ENCODE measurements at places on chromosomes 4 and X. TPM values are rescaled to one million over a fixed set of nuclear protein-coding genes. Genes with fewer than 3 reads are reported as not detected.

GRCh38 chr4:97911236-97911906, 231.9 kb downstream of the STPG2 start:
- DNase-seq: no peak

DNA sequence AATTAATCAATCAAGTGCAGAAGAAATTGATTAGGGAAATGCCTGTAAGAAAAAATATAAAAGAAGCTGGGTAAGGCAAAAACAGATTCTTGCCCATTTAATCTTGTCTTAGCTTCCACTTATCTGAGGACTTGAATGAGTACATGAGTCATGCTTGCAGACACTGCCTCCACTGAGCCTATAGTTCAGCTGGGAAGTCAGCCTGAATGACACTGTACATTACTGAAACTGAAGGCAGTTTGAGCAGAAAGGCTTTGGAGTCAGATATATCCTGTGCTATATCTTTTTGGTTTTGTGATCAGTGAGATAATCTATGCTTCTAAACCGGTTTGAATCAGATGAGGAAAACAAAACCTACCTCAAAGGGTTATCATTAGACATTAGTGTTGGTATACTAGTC, 61.3 kb downstream of the NUDT11 start:
- no peak for DNase-seq

AREG gene
- 0.55 TPM for total RNA-seq

- DNase-seq: no peak
These were observed 383.4 kb downstream of the FAM133A start for GRCh38 chrX:94057385-94057784.

DNA sequence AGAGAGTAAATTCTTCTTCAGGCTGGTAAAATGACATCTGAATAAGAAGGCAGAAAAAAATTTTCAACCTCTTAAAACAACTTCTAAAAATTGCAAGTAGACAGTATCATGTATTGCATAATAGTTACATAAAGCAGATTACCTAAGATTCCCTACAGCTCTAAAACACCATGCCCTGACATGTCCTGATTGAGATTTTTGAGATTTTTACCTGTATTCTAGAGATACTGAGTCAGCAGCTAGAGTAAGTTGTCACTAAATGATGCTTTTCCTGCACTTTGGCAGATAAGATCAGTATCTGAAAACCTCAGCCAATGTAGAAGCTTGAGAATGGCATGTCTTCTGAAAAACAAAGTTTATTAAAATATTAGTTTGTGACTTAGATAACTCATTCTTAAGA, 713.6 kb downstream of the CCSER1 start:
- no peak for DNase-seq

DNA sequence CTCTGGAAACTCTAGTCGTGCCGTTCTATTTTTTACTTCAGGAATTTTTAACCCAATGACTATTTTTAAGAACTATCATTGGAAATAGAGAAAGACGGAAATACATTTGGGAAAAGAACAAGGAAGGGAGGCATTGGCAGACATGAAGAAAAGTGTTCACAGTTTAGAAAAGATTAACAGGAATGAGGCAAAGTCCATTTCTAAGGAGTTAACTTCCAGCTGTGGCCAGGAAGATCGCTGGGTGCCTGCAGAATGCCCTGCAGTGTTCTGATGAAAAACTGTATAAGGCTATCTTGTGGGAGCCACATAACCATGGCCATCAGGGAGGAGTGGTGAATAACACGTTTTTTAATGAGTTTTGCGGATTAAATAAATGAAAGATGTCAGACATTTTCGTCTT, 150.6 kb upstream of the VCX3A start:
- DNase-seq: no peak

DNA sequence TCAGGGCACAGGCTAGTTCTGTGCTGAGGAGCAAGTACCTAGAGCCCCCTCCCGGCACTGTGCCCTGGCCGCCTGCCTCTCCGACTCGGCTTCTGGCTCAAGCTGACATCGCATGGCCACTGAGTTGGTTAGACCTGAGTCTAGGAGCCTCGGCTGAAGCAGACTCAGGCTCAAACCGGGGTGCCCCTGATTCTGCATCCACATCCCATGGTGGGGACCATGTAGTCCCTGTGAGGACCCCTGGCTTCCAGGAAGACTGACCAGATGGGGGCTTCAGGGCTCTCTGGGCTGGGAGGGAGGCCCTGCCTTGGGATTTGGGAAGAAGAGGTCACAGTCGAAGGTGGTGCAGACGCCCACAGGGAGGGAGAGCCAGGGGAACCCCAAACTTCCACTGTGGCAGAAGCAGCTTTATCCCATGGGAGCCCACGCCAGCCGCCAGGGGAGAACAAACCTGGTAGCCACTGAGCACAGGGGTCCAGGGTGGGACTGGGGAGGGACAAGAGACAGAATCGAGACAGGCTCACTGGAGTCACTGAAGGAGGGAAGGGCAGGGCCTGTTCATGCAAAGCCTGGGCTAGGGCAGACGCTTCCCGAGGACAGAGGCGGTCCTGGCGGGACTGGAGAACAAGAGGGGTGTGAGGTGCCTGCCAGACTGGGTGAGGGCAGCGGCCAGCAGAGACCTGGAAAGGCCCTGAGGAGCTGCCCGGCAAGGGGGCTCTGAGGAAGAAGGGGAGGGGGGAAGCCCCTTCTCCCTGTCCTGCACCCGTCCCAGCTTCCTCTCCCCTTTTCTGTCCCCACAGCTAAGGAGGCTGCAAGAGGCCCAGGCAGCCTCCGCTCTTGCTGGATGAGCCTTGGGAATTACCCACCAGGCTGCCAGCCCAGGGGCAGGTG, 1.1 kb downstream of the PDE6B start:
- DNase-seq: peak; percentile 3

RAB9B gene
- total RNA-seq: 29.3 TPM

GRCh38 chr4:115325836-115326235, 212.4 kb upstream of the NDST4 start:
- DNase-seq: no peak

GRCh38 chr4:112449708-112450107, 66.3 kb downstream of the NEUROG2 start:
- DNase-seq: no peak

MAGEC3 gene
- total RNA-seq: not detected

DNA sequence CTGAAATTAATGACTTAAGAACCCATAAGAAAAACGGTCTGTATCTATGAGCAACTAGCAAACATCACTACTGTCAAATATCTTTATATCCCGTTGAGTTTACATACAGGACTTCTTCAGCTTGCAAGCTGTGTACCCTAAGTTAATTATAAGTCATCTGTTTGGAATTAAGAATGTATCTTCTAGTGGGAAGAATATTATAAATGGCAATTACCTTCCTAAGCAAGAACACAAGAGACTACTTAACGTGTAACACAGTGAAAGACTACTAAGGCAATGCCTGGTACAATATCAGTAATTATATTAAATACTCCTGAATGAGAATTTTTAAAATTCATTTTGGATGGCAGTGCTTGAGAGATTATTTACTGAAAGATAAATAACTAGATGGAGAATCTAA, 58.5 kb downstream of the ADGRA3 start:
- DNase-seq: no peak

GRCh38 chrX:361231-362145, 25.2 kb downstream of the PPP2R3B start:
- DNase-seq: no peak

SLC16A2 gene
- 6.1 TPM for total RNA-seq

DNA sequence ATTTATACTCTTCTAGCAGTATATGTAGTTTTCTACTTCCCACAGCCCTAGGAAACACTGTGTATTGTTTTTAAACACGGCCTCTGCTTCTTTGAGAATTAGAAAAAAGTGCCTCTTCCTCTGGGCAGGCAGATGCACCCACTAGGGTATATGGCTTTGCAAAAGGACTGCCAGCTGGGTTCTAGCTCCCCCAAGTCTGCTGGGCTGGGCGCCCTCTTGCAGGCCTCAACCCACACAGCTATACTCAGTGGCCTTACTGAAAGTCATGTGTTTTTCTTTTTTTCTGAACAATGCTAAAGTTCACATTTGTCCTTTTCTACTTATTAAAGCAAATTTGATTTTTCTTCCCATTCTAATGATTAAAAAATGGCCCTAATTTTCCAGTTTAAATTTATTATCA, 35.5 kb upstream of the BMPR1B start:
- DNase-seq: no peak

GRCh38 chrX:10769696-10770619, 149.6 kb upstream of the MID1 start:
- no peak for DNase-seq

DNA sequence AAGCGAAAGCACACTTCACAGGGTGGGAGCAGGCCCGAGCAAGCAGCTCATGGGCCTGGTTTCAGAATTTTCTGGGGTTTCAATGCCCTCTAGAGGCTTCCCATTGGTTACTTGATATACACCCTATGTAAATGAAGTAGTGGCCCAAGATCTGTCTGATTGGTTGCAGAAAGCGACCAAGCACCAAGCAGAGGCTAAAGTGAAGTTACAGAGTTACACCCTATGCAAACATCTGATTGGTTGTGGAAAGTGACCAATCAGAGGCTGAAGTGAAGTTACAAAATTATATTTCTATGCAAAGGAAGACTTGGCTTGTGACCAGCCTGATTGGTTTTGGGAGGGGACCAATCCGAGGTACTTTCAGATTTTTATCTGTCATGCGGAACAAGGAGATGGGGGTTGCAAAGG, 8.2 kb downstream of the FHIP1A start:
- no peak for DNase-seq

NWD2 gene
- total RNA-seq: not detected

- peak; percentile 21 for DNase-seq
These were observed 10.0 kb upstream of the OPHN1 start for GRCh38 chrX:68443155-68443868.

DNA sequence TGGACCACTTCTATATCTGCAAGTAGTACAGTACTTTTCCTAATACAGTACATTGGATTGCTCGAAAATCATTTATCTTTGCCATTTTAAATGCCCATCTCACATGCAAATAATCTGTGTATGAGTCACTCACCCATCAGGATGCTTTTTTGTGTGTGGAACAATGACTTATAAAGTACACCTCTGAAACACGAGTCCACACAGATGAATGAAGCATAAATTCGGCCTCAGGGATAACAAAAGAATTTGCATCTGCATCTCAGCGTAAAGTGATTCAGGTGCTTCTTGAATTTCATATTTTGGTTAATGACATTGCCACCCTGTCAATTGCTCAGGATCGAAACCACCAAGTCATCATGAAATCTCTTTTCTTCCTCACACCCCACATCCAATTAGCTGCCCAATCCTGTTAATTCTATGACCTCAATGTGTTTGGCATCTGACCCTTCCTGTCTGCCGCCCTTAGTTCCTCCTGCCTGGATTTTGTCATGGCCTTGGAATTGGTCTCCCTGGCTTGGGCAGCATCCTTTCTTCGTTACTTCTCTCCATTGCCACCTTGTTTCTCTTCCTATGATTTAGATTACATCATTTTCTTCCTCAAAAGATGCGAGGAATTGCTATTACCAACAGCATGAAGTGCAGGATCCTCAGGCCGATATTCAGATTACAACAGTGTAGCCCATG, 161.6 kb upstream of the MID1 start:
- no peak for DNase-seq

GRCh38 chr4:176099314-176099713, 33.7 kb downstream of the WDR17 start:
- no peak for DNase-seq

- no peak for DNase-seq
These were observed 7.3 kb upstream of the INTS6L start for GRCh38 chrX:135513130-135513515.

PRDM5 gene
- 12.2 TPM for total RNA-seq

GRCh38 chrX:121639781-121640180, 592.4 kb downstream of the GLUD2 start:
- no peak for DNase-seq

DNA sequence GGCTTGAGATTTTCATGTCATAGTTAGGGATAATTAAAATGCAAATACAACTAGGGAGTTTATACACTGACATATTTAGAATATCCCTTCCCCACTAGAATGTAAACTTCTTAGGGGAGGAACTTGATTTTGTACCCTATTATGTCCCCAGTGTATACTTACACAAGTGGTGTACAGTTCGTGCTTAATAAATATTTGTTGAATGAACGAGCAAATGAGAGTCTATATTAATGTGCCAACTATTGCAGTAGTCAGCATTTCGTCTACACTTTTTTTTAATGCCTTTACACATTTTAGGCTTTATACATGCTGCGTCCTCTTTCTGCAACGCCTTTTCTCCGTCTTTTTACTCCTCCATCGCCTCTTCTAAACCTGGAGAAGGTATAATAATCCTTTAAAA, 8.4 kb upstream of the MOB1B start:
- no peak for DNase-seq

SUPT20HL2 gene
- total RNA-seq: not detected
